ENCODE measurements at places on chromosomes 7 and 10. TPM values are rescaled to one million over a fixed set of nuclear protein-coding genes. Genes with fewer than 3 reads are reported as not detected.

The GIMAP8 gene
- not detected for total RNA-seq

The PNLIPRP3 gene
- total RNA-seq, result not detected

The PRR15 gene
- total RNA-seq, result 112 TPM

The CACNA2D1 gene
- 24.2 TPM for total RNA-seq

The FAM25A gene
- not detected for total RNA-seq

The FAM180A gene
- total RNA-seq, result 14.1 TPM

The SFTPD gene
- not detected for total RNA-seq

The KCND2 gene
- 1.2 TPM for total RNA-seq

The MLLT10 gene
- total RNA-seq, result 14.8 TPM

The GIMAP7 gene
- total RNA-seq, result not detected

The ABCC2 gene
- total RNA-seq, result 0.68 TPM

The JCAD gene
- total RNA-seq, result 16.6 TPM

The FOXI2 gene
- total RNA-seq, result not detected

The INTS15 gene
- 24.9 TPM for total RNA-seq

The ADAMTS14 gene
- total RNA-seq, result 0.17 TPM

The PROSER2 gene
- 45.7 TPM for total RNA-seq

The RBM20 gene
- not detected for total RNA-seq

The TSPAN33 gene
- 2.2 TPM for total RNA-seq

The NUTM2B gene
- 0.70 TPM for total RNA-seq

The VSTM2A gene
- not detected for total RNA-seq

The ZNF518A gene
- total RNA-seq, result 5.5 TPM

The OPN4 gene
- total RNA-seq, result not detected

The ITGB8 gene
- 6.0 TPM for total RNA-seq

The TDRD1 gene
- total RNA-seq, result 0.23 TPM

The TLX1 gene
- total RNA-seq, result not detected

The MALRD1 gene
- total RNA-seq, result 0.12 TPM

The TAS2R4 gene
- total RNA-seq, result 0.09 TPM

The ATOH7 gene
- total RNA-seq, result not detected

The PTPN20 gene
- total RNA-seq, result 1.0 TPM

The MNX1 gene
- total RNA-seq, result not detected

The ASZ1 gene
- not detected for total RNA-seq

Measured in pericardium fibroblast (primary cell).